Motor neuron (in vitro differentiated cells): ENCODE measurements at places on chromosomes 7 and 10. TPM values are rescaled to one million over a fixed set of nuclear protein-coding genes. Genes with fewer than 3 reads are reported as not detected.

ERVW-1 gene
- 2.5 and 3.8 TPM in 2 replicates for total RNA-seq

C10orf62 gene
- 0.29 and 0.37 TPM in 2 replicates for total RNA-seq

FAM25A gene
- not detected in 2 replicates for total RNA-seq

LAMB4 gene
- total RNA-seq, result 0.32 and 0.36 TPM in 2 replicates

CRYGN gene
- total RNA-seq, result 0.18 and 0.46 TPM in 2 replicates

DNA sequence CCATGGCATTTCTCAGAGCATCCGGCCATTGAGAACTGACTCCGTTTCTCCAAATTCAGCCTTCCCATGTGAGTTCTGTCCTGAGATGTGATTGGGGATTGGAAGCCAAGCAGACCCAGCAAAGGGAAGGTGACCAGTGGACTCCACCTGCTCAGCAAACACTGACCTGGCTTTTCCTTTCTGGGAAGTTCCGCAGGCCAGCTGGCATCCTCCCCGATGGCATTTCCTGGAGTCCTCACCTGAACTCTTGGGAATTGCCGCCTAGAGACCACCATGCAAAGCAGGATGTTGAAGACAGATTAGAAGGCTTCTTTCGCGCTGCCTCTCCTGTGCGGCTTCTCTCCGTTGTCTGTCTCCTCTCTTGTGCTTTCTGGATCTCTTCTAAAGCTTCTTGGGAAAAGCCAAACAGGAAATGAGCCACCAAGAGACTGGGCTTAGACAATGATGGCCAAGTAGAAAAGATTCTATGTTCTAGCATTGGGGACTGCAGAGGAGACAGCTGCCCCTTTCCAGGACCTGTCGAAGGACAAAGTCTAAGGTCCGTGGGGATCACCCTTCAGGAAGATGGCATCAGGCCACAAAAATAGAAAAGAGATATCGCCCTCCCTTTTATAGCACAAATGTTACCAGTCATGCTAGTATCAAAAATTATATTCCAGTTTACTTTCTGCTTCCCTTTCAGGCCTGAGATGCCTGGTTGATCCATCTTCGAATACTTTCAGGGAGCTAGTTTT, 103.7 kb upstream of the INSYN2A start:
- ATAC-seq, result no peak

DNA sequence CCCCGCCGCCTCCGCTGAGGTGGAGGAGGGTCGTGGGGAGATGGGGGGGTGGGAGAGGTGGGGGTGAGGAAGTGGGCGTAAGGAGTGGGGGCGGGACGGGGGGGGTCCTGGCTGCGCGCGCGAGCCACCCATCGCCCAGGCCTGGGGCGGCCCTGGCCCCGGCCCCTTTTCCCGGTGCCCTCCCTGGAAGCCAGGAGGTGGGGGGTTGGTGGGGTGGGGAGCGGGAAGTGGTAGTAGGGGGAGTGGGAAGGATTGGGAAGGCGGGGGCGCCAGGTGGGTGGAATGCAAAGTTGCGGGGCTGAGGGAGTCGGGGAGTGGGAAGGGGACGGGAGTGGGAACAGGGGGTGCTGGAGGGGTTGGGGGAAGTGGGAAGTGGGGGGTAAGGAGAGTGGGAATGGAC, 319 bp upstream of the MMD2 start:
- peak; percentile 45 for ATAC-seq

GRCh38 chr7:88002617-88003016, 68.6 kb downstream of the ADAM22 start:
- ATAC-seq, result no peak

- no peak for ATAC-seq
These were observed 43.1 kb downstream of the KLF6 start for GRCh38 chr10:3741688-3742461.

- ATAC-seq, result no peak
These were observed 1.3 kb downstream of the NAMPT start for GRCh38 chr7:106283501-106283830.

DNA sequence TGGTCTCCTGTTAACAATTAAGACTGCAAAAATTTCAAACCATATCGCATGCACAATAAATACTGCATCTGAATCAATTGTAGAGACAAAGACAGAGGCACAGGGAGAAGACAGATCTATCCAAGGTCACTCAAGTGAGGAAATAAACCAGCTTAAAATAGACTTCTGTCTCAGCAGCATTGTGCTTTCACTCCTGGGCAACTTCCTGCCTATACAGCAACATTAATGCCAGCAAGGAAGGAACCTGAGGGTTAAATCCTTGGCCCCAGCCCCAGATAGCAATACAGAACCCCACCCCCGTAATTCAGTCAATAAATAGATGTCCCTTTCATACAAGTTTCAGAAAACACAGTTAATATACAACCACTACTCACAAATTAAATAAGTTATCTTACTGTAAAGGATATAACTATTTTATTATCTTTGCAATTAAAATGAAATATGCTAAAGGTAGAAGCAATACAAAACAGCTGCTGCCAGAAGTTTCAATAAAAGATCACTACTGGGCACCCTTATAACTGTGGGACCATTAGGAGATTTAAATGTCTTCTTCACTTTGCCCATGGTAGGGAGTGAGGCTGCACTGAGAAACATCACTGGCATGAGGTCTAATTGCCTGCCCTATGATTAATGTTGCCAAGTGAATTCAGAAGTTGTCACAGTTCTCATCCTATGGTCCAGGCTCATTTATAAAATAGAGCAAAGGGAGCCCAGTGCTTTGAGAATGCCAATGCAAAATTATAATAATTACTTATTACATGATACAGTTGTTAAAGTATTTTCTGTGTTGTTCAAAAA, 49.4 kb downstream of the CAV1 start:
- ATAC-seq, result peak; percentile 37

- ATAC-seq, result peak; percentile 94
These were observed 501.6 kb downstream of the GALNT17 start for GRCh38 chr7:71633551-71634008.

DNA sequence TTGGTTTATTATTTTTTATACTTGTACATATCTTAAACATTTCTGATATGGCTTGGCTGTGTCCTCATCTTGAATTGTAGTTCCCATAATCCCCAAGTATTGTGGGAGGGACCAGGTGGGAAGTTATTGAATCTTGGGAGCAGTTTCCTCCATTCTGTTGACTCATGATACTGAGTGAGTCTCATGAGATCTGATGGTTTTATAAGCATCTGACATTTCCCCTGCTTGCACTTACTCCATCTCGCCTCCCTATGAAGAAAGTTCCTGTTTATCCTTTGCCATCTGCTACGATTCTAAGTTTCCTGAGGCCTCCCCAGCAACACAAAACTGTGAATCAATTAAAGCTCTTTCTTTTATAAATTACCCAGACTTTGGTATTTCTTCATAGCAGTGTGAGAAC, 207.7 kb downstream of the TPK1 start:
- ATAC-seq, result no peak

DNA sequence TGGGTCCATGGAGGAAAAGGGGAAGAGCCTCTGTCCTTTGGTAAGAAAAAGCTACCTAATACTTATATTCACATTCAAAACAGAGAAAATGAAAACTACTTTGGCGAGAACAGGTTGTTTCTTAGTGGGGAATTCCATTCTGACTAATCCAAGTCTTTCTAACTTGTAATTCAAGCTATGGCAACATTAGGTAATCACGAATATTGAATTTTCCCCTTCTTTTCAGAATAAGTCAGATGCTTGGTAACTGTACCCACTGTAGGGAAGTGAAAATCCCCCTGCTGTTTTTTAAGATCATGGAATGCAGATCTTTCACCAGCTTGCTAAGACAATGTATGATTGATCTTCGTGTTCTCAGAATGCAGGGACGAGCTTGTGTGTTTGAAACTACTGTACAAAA, 384.4 kb downstream of the TCERG1L start:
- ATAC-seq, result no peak
